ENCODE measurements at places on chromosomes 5 and 9. TPM values are rescaled to one million over a fixed set of nuclear protein-coding genes. Genes with fewer than 3 reads are reported as not detected.

DNA sequence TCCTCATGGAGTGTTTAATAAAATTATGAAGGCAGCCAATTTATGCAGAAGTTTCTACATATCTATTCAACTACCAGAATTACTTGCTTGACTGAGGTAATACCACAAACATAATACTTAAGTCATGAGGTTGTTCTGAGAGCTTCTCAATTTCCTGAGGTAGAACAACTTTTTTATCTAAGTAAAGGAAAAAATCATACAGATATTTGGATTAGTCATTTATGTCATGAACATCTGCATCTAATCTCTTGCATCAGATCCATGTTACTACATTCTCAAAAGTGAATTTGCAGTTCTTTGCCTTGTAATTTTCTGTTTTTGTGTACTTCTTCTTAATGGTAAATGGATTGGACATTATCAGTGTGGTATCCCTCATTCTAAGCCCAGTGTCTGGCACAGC, 60.4 kb upstream of the RGMB start:
- no peak for DNase-seq

GRCh38 chr5:78649211-78649695, 681 bp upstream of the LHFPL2 start:
- DNase-seq = no peak

DNA sequence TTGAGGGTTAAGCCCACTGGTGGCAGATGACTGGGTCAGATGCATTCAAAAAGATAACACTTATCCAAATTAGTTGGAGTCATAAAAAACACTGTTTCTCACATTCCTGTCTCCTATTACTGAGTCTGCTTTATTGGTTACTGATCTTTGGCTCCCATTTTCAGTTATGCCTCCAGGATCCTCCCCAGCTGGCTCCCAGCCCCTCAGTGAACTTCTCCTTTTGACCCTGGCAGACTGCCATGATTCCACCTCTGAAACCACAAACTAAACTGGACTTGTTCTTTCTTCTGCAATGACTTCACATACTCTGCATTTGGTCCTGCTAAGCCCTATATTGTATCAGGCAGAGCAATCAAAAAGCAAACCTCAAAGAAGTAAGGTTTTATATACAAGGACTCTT, 860.8 kb upstream of the DMAC1 start:
- DNase-seq = no peak

DNA sequence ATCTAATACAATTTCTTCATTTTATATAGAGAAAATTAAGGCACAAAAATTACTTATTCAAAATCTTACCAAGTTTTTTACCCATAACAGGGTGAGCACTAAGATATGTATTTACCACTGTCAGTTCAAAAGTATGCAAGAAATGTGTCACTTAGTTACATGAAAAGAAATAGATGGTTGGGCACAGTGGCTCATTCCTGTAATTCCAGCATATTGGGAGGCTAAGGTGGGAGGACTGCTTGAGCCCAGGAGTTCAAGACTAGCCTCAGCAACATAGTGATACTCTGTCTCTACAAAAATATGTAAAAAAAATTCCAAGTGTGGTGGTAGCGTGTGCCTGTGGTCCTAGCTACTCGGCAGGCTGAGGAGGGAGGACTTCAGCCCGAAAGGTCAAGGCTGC, 19.4 kb downstream of the YIPF5 start:
- DNase-seq = no peak

DNA sequence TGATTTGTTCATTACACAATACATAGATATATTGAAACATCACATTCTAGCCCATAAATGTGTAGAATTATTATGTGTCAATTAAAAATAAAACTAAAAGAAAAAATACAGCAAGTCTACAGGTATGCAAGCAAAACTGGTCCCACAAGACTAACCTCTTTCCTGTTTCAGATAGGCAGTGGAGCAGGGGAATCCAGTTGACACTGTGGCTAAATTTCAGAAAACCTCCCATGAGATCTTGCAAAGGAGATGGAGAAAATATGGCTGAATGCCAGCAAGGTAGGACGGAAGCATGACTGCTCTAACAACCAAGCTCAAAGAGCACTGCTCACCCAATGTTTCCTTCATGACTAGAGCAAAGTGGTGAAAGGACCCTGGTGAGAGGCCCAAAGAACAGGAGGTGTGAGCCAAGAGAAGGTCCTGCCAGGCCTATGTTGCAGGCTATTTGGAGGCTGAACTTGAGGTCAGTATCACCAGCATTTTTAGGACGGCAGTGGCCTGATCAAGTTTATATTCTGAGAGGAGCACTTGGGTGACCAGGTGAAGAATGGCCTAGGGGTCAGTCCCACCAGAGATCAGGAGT, 1.1 kb upstream of the SH3TC2 start:
- no peak for DNase-seq

DNA sequence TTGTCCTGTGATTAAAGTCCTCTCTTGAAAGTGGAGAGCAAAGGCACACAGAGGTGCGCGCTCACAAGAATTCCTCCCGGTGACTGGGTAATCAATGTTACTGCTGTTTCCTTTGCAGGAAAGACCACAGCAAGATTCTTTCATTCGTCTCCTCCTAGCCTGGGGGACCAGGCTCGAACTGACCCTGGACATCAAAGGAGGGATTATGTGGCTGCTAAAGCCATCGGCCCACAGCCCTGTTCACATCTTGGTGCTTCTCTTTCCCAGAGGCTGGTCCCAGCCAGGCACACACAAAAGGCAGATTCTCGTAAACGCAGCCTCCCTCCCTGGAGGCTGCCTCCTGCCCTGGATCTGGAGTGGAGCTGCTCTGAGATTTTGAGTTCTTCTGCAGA, 230.9 kb downstream of the FANCC start:
- DNase-seq = peak; percentile 27

- no peak for DNase-seq
Observed at GRCh38 chr5:83589786-83590185, 118.2 kb downstream of the VCAN start.

- DNase-seq = no peak
Observed at GRCh38 chr9:108953983-108954574, 19.9 kb downstream of the ABITRAM start.

GRCh38 chr5:91433861-91434260, 50.7 kb upstream of the ARRDC3 start:
- no peak for DNase-seq

DNA sequence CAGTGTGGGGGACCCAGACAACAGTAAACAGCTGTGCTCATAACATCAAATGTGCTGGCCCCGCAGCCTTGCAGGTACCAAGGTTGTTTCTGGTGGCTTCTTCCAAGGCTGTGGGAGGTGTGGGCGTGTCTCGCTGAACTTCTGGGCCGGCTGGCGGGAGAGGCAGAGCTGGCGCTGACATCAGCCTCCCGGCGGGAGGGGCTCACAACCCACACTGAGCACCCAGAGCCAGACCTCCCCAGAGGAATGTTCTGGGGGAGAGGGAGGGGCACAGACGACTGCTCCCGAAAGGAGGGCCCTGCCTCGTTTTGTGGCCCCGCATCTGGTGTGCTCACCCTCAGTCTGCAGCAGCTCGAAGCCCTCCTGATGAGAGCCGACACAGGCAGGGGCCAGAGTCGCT, 6.9 kb upstream of the SLC12A7 start:
- DNase-seq = no peak

The ARHGEF28 gene
- 22.3 TPM for total RNA-seq

- peak; percentile 84 for DNase-seq
Observed at GRCh38 chr5:126777257-126777974, 480 bp downstream of the LMNB1 start.

The ARL14EPL gene
- not detected for total RNA-seq

DNA sequence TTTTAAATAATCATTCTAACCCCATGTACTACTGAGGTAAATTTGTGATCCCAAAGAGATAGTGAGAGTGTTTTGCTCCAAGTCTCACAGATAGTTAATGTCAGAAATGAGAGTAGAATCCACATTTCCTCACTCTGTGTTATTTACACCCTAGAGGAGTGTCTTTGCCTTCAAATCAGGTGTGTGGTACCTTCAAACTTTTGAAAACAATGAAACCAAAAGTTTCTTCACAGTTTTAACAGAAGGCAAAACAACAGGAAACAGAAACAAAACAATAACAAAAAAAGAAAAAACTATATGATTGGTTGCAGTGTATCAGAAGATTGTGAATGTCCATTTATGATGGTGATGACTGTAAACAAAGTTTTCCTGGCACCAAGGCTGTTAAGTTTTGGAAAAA, 85.9 kb downstream of the ERBIN start:
- no peak for DNase-seq

The WHRN gene
- 3.1 TPM for total RNA-seq

The STPG3 gene
- not detected for total RNA-seq

DNA sequence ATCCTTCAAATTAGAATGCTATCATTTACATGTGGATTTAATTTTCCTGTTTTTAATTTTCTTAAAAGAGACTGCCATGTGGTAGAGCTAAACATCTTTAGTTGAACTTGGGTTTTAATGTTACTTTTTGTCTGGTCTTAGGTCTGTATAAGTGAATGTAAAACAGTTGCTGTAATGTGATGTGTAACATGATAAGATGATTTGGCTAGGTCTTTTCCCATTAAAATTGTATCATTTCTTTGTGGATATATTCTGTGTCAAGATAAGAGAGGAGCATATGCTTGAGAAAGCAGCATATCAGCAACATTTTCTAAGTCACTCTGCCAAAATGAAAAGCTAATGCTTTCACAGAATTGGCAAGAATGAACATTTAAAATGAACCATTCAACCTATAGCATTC, 18.5 kb downstream of the TMEM167A start:
- DNase-seq = no peak

DNA sequence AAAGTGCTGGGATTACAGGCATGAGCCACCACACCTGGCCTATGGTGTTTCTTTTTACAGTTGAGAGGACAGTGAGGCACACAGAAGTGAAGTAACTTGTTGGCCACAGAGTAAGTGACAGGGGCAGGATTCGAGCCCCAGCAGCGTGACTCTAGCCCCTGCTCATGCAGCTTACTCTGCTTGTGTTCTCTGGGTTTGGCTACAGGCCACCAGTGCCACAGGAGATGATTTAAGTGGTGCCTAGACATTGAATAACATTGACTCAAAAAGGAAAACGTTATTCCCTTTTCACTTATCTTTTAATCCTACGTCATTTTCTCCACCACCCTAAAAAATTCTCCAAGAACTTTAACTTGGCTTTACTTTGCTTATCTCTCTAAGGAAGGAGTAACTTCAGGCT, 61.4 kb downstream of the SNX24 start:
- DNase-seq = no peak

The TMEM215 gene
- total RNA-seq = not detected

DNA sequence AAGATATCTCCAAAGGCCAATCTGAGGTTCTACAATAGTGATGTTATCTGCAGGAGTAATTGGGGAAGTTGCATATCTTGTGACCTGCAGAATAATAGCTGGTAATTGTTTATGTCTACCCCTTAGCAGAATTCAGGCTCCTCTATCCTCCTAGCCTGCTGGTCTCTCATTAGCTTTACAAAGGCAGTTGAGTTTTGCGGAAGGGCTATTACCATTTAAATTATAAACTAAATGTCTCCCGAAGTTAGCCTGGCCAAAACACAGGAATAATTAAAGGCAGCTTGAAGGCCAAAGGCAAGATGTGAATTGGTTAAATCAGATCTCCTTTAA, 168.7 kb downstream of the TTC39B start:
- no peak for DNase-seq

- no peak for DNase-seq
Observed at GRCh38 chr9:103193992-103194391, 198.9 kb downstream of the CYLC2 start.

DNA sequence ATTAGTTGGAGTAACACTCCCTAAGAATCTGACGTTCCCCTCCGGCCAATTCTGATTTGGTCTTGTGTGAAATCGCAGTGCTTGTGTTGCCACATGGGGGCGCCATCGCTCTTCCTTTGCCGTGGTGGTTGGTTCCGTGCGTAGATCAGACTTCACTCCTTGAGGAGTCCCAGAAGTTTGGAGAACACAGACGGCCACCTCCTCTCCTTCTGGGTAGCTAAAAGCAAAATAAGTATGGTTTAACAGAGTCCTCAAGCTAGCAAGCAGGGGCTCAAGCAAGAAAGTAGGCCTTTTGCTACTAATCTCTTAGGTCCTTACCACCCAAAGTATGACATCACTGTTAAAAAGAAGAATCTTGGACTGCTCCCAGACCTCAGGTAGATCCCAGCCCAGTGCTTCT, 59.5 kb downstream of the HSPA4 start:
- DNase-seq = peak; percentile 91

- DNase-seq = no peak
Observed at GRCh38 chr9:113143432-113144227, 7.2 kb upstream of the SLC31A2 start.

GRCh38 chr5:127337876-127338275, 47.3 kb downstream of the MEGF10 start:
- no peak for DNase-seq

DNA sequence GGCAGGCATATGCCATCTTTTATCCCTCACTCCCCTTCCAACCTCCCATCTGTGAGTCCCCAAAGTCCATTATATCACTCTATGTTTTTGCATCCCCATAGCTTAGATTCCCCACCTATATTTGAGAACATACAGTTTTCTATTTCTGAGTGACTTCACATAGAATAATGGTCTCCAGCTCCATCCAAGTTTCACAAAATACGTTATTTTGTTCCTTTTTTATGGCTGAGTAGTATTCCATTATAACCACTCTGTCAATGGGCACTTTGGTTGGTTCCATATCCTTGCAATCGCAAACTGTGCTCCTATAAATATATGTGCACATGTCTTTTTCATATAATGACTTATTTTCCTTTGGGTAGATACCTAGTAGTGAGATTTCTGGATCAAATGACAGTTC, 178.6 kb downstream of the GAS1 start:
- DNase-seq = no peak

The TUSC1 gene
- total RNA-seq = 15.0 TPM

DNA sequence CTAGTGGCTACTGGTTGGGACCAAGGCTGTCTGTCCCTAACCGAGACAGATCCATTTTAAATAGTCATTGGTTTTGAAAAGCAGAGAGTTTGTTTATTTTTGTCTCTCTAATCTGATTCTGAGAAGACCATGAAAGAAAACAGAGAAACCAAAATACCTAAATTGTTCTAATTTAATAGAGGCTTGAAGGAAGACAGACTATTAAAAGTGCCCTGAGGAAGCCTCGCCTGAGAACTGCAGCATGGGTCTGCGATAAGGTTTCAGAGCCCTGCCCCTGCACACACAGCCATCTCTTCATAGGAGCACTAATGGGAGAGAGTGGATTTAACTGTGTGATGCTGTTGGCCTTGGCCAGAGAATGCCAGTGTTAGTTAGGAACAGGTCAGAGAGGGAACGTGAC, 175.5 kb upstream of the SV2C start:
- no peak for DNase-seq

- peak; percentile 96 for DNase-seq
Observed at GRCh38 chr9:33415501-33416038, 13.2 kb upstream of the AQP7 start.

DNA sequence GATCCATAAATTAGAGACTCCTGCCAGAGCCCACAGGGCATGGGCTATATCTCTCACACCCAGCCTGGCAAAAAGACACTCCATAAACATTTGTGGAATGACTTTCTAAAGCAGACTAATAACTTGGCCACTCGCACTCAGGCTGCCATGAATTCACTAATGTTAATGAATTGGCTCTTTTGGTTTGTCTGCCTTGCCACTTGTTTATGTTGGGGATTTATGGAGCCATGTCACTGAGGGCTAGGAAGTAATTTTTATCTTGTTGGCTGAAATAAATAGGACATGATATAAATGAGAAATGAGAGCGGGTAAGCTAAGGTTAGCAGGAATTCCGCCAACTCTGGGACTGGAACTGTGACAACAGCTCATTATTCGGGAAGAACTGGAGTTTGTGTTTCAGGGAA, 55.2 kb downstream of the DROSHA start:
- DNase-seq = no peak

GRCh38 chr9:69771775-69772418, 12.1 kb upstream of the PTAR1 start:
- no peak for DNase-seq

The CDKN2B-AS1 gene
- total RNA-seq = 2.3 TPM

- DNase-seq = peak; percentile 65
Observed at GRCh38 chr9:126702151-126703001, 88.6 kb downstream of the LMX1B start.
